ENCODE measurements at places on chromosomes 13 and 19.

DNA sequence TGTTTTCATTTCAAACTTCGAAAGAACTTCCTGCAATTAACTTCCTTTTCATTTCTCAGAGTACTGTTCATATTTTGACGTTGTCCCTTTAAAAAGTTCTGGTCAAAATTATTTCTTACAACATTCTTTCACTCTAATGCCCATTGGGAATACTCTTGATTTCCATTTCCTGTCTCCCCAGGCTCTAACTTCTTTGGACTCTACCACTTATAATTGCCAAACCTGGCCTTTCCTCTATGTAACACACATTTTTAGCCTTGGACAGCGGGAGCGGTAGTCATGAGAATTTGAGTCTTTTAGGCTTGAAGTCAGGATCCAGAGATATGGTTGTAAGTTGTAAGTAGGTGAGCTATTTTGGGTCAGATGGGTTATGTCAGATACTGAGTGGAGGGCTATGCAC is 163.5 kb upstream of the SPRY2 start:
- no peaks in the 10 kb centered on the region for H3K36me3 ChIP-seq
- H3K27me3 ChIP-seq, result no peaks in the 10 kb centered on the region
- H3K27ac ChIP-seq, result no peak overlapping the region
- H3K4me3 ChIP-seq, result no peak overlapping the region
- H3K4me1 ChIP-seq, result no peaks in the 10 kb centered on the region

GRCh38 chr13:103325672-103326071 is 259.5 kb upstream of the SLC10A2 start:
- no peak overlapping the region for H3K27ac ChIP-seq
- no peaks in the 10 kb centered on the region for H3K36me3 ChIP-seq
- no peak for DNase-seq

DNA sequence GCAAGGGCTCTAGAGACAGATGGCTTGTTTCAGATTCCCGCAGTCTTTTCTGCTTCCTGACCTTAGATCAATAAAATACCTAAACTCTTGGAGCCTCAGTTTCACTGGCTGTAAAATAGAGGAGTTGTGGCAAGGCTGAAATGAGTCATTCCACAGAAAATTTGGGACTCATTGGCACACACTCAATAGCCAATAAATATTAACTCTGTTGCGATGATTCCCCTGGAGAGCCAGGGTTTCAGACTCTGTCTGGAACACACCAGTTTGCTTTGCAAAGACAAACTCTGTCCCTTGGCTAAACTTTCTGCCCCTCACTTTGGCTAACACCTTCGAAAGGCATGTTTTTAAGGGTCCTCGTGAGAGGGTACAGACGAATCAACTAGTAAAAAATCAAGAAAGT is 18.1 kb upstream of the UBE2L5 start:
- peaks cover 8% of the 10 kb centered on the region for H3K27me3 ChIP-seq
- H3K27ac ChIP-seq, result no peak overlapping the region
- no peaks in the 10 kb centered on the region for H3K36me3 ChIP-seq
- H3K4me1 ChIP-seq, result peaks cover 17% of the 10 kb centered on the region
- H3K4me3 ChIP-seq, result no peak overlapping the region
- DNase-seq, result no peak

DNA sequence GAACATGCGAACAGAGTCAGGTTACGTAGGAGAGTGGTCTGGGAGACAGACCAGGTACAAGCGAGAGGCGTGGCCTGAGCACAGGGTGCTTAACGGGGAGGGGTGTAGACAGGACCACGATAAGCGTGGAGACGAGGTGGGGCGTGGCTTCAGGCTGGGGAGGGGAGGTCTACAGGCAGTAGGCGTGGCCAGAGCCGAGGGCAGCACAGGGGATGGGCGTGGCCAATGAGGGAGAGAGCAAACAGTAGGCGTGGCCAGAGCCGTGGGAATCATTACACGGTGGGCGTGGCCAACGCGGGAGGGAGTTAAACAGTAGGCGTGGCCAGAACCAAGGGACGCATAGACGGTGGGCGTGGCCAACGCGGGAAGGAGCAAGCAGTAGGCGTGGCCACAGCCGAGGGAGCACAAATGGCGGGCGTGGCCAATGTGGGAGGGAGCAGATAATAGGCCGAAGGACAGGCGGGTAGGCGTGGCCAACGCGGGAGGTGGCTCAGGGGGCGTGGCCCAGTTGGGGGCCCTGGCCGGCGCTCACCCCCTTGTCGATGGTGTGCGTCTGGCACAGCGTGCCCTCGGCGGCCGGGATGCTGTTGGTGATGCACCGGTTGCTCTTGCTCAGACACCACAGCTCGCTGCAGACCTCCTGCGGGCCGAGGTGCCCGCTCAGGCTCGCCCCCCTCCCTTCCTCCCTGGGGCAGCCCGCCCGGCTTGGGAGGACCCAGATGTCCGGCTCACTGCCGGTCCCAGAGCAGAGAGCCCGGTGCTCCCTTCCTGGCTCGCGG is 15.2 kb upstream of the MYO1F start:
- peak overlapping the region; percentile 68 for H3K4me3 ChIP-seq
- DNase-seq, result peak; percentile 80
- peak overlapping the region; percentile 24 for H3K27ac ChIP-seq
- peaks cover 12% of the 10 kb centered on the region for H3K27me3 ChIP-seq

GRCh38 chr13:29573190-29573589 is 22.3 kb downstream of the SLC7A1 start:
- peaks cover 3% of the 10 kb centered on the region for H3K36me3 ChIP-seq
- no peak for DNase-seq
- H3K27me3 ChIP-seq, result no peaks in the 10 kb centered on the region
- H3K4me1 ChIP-seq, result peaks cover 31% of the 10 kb centered on the region
- H3K4me3 ChIP-seq, result no peak overlapping the region
- H3K27ac ChIP-seq, result no peak overlapping the region

DNA sequence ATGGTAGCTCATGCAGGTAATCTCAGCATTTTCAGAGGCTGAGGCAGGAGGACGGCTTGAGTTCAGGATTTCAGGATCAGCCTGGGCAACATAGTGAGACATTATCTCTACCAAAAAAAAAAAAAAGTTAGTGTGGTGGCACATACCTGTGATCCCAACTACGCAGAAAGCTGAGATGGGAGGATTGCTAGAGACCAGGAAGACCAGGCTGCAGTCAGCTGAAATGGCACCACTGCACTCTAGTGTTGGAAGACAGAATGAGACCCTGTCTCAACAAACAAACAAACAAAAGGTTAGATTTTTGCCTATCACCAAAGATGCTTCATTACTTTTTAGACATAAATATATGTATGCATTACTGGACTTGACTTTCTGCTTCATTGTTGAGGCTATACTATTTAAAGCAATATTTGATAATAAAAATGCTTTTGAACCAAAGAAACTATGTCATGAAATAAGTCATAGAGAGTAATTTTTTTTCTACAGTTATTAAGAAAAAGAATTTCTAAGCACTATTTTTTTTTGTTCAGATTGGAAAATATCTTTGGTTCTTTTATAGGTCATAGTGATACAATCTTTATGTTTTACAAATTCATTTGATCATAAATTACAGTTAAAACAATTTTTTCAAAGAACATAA is 1180.1 kb upstream of the ATXN8OS start:
- no peaks in the 10 kb centered on the region for H3K36me3 ChIP-seq
- no peak overlapping the region for H3K4me3 ChIP-seq
- H3K27me3 ChIP-seq, result no peaks in the 10 kb centered on the region
- no peak overlapping the region for H3K27ac ChIP-seq
- DNase-seq, result no peak

GRCh38 chr19:29003641-29004409 is 209.1 kb downstream of the UQCRFS1 start:
- no peak overlapping the region for H3K27ac ChIP-seq
- H3K4me1 ChIP-seq, result no peaks in the 10 kb centered on the region
- no peak overlapping the region for H3K4me3 ChIP-seq
- no peaks in the 10 kb centered on the region for H3K36me3 ChIP-seq

DNA sequence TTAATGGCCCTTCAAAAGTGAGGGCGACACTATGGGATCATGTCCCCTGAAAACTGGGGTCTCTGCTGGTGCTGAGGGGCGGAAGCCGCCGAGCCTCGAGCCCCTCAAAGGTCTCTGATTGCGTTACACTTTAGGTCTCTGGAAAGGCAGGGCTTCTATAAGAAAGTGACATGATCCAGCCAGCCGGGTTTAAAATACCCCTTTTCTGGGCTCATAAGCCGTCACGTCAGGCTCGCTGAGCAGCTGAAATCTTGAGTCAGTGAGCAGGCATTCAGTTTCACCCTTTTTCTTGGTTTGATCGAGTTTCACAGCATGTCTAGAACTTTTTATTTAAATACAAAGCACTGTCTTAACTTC is 600 bp upstream of the HMGB1 start:
- H3K4me3 ChIP-seq, result peak overlapping the region; percentile 94
- H3K4me1 ChIP-seq, result peaks cover 26% of the 10 kb centered on the region
- DNase-seq, result no peak
- H3K36me3 ChIP-seq, result peaks cover 26% of the 10 kb centered on the region
- peak overlapping the region; percentile 100 for H3K27ac ChIP-seq
